Activated B cell treated with CpG ODN at 0.5 μM for 24 hours (primary cell): ENCODE measurements at places on chromosomes 16 and 17.

DNA sequence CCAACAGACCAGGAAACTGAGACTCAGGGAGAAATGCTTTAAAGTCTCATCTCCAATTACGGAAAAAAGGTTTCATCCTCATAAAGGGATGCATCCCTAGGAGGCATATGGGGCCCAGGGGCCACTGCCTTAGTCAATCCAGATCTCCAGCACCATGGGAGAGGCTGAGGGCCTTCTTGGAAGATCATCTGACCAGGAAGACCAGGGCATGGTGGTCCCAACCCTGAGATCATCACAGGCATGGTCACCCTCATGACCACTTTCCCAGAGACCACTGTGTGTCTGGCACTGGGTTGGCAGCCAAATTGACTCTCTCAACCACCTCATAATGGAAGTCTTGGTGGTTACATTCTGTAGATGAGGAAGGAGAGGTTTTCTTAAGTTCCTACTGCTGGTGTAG is 23.4 kb upstream of the CES5A start:
- DNase-seq, result no peak

- DNase-seq, result no peak
Measured at GRCh38 chr16:35741546-35741945, 2282.1 kb downstream of the TP53TG3F start.

- no peak for DNase-seq
Measured at GRCh38 chr16:49674351-49674851, 181.5 kb downstream of the ZNF423 start.

- DNase-seq, result no peak
Measured at GRCh38 chr16:11302977-11303376, 21.8 kb upstream of the PRM1 start.

GRCh38 chr17:77616254-77616731 is 342.2 kb upstream of the TNRC6C start:
- DNase-seq, result no peak

- peak; percentile 25 for DNase-seq
Measured at GRCh38 chr17:10172241-10172741, 26.1 kb downstream of the GAS7 start.

DNA sequence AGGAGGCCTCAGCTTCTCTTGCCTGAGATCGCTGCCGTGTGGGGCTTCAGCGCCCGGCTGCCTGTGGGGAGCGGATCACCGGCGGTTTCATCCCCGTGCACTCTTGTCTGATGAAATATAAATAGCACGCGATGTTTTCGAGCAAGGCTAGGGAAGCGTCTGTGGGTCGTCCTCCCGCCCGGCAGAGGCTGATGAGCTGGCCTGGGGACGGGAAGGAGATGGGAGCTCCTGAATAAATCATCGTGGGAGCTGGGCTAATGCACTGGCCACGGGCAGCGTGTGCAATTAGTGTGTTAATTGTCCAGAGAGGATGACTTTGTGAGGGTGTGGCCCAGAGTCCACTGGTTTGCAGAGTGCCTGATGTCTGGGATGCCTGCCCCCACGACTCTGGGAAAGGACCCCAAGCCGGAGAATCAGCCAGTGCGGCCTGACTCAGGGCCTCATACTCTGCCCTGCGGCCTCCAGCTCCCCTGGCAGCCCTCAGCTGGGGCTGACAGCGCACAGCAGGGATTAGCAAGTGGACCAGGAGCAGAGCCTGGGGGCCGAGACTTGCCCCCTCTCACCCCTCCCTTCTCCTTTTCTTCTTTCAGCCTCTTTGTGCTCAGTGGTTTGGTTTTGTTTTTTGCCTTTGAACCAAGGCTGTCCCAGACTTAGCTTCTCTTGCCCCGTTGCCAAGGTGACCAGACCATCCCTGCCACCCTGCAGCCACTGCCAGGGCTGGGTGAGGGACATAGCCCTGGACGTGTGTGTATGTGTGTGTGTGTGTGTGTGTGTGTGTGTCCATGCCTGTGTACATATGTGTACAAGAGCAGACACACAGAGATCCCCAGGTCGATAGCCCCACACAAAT is 21.4 kb downstream of the KCNJ12 start:
- DNase-seq, result no peak

DNA sequence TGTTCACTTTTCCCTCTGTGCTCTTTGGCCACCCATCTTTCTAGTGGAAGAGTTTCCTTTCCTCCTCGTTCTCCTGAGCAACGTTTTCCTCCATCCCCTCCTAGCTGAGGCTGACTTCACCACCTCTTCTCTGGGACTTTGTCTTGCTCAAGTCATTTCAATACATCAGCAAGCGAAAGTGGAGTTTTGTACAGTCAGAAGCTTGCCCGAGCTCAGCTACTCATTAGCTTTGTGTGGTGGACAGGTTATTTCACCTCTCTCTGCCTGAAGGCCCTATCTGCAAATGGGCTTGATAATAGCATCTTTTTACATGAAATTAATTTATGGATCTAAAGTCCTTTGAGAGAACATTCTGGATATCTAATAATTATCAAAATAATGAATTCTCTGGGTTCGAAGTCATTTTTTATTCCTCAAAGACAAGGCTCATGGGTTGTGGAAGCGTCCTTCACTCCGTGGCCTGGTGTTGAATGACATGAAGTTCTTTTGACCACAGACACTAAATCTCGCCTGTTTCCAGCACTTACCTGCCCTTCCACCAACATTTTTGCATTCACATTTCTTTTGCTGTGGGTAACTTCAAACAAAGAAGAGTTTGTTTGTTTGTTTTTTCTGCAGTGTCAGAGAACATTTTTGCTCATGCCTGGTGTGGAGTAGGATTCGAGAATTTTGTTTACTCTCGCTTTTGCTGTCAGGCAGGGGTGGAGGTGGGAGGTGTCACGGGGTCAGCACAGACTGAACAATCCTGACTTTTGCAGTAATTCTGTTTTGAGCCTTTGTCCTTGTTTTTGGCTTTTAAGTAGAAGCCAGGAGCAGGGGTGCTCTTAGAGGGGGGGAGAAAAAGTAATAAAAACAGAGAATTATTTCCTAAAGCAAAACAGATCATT is 155.0 kb upstream of the CACNG5 start:
- no peak for DNase-seq

DNA sequence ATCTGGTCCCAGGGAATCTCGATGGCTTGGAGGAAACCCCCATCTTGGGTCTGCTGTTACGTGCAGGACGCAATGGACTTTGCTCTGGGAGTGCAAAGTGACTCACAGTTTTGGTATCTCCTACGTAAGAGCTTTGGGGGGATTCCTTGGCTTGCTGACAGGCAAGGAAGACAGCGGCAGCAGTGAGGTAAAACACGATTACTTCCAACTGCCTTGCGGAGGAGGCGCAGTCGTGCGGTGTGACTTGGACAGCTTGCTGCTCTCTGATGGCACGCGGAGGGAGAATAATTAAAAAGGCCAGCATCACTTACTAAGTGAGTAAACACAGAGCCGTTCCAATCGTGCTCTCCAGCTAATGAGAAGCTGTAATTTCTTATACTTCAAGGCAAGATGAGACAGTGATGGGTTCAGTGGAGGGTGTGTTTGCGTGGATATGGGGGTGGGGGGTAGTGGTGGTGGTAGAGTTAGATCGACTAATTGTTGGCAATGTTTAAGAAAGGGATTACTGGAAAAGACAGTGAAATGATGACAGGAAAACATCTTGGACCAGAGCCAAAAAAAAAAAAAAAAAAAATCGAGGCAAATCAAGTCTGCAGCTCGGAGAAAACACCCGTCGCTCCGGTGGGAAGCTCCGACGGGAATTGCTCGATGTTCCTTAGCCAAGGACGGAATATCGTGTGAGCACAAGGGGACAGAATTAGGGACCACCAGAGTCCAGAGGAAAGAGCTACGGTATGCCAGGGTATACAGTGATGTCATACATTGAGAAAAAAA is 184.8 kb upstream of the ZFHX3 start:
- DNase-seq, result no peak

GRCh38 chr16:57301126-57301817 is 16.8 kb upstream of the PLLP start:
- no peak for DNase-seq

GRCh38 chr16:11354733-11355574 is 9.7 kb downstream of the RMI2 start:
- DNase-seq, result peak; percentile 40

GRCh38 chr17:17295141-17295540 is 8.0 kb upstream of the NT5M start:
- DNase-seq, result no peak

DNA sequence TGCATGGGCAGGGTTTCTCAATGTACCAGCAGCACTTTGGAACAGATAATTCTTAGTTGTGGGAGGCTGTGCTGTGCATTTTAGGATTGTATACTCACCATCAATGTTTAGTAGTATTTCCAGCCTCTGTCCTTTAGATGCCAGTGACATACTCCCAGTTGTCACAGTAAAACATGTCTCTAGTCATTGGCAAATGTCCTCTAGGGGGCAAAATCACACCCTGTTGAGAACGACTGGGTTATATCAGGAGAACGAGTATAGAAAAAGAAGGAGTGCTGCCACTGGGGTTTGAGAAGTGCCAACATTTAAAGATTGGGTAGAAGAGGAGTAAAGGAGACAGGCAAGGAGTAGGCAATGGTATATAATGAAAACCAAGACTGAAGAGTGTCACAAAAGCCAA is 37.9 kb upstream of the SMIM36 start:
- DNase-seq, result no peak

DNA sequence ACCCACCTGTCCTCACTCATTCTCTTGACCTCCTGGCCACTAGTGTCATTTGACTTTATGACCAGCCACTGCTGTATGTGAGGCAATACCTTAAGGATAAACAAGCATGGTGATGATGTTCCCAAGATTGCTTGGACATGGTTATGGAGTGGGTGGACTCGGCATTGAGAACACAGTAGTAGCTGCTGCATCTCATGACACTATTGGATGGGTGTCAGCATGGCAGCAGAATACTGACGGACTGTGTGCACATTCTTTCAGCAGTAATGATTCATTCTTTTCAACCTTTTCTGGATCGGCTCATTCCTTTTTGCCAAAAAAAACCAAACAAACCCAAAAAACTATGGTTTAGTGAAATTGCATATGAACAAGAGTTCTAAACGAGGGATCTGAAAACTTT is 13.5 kb downstream of the SPECC1 start:
- DNase-seq, result no peak
